Stimulated activated CD4-positive, alpha-beta T cell treated with anti-CD3 and anti-CD28 coated beads, Interleukin-2, amount 100 ng/mL, for 24 hours (primary cell): ENCODE measurements at places on chromosomes 16 and 17.

DNA sequence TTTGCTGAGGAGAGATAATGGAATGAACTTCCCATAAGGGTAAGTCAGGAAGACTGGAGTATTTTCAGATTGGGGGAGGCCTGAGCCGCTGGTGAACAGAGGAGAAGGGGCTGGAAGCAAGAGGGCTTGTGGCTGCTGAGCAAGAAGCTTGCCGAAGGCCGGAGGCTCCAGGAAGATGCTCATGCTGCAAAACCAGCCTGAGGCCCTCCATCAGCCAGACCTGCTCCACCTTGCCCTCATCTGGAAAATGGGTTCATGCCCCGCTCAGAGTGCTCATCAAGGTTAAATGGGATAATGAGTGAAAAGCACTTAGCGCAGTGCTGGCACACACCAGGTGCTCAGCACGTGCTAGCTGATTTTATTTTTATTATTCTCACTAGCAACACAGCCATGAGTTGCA lies 5.5 kb upstream of the ASGR1 start:
- DNase-seq: no peak

GRCh38 chr16:89104930-89105571 lies 11.4 kb downstream of the ACSF3 start:
- no peak for DNase-seq

- DNase-seq: no peak
Observed at GRCh38 chr17:40060887-40061608, 1.7 kb upstream of the THRA start.

GRCh38 chr17:57762452-57763395 lies 17.6 kb upstream of the CCDC182 start:
- DNase-seq: no peak
